NCI-H2107 (cell line): ENCODE measurements at places on chromosomes 12 and 14.

GRCh38 chr14:69741055-69741454, 25.9 kb upstream of the SRSF5 start:
- DNase-seq = no peak

DNA sequence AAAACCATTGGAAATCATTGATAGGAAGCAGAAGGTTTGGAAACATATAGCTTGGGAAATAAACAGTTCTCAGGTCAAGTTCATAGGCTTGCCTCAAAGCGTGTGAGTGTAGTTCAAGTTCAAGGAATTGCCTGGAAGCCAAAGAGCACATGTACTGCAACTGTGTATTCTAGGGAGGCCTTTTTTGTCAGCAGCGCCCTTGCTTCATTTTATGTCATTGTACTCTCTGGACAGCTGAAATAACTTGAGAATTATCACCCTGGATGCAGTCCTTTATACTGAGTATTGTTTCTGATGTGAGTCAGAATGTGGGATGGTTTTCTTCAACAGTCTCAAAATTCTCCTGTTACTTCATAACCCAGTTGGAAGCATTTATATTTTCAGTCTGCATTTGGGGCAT, 16.0 kb upstream of the EVL start:
- no peak for DNase-seq

GRCh38 chr14:67232621-67233020, 8.6 kb upstream of the PALS1 start:
- no peak for DNase-seq

GRCh38 chr14:28751467-28752058, 15.0 kb upstream of the FOXG1 start:
- peak; percentile 84 for DNase-seq

- no peak for DNase-seq
Measured at GRCh38 chr14:38536376-38537038, 280.6 kb upstream of the CLEC14A start.

DNA sequence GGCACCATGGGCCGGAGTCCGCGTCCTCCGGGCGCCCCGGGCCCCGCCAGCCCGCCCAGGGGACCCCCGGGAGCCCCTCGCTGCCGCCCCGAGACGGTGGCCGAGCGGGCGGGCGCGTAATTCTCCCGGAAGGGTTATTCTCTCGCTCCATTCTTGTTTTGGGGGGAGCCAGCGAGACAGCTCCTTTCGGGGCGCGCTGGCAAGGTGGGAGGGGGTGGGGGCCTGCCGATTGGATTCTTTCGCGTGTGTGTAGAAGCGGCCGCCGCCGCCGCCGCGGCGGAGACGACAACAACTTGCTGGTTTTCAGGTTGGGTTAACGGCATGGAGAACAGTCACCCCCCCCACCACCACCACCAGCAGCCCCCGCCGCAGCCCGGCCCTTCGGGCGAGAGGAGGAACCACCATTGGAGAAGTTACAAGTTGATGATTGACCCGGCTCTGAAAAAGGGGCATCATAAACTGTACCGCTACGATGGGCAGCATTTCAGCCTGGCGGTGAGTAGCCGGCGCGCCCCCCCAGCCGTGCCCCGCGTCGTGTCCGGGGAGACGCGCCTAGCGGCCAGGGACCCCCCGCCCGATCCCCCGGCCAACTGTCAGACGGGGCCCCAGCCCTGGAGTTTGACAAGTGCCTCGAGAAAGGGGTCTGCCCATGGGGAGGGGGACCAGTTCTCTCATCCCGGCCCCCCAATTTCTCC, 755 bp downstream of the SETD1B start:
- no peak for DNase-seq

DNA sequence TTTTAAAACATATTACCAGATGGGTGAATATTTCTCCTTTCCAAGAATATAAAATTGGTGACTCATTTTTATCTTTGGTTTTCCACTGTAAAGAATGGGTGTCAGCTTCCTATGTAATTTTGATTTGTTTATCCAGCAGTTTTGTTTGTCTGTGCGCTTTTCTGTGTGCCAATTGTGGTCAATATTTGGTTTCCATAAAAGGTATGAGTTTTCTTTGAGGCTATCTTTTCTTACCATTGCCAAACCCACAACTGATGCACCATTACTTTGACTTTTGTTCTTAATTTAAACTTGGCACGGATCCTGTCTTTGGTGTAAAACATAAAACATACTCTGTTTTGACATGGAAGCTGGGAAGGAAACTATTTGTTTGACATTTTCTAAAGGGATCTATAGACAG, 78.8 kb upstream of the NAV3 start:
- no peak for DNase-seq

DNA sequence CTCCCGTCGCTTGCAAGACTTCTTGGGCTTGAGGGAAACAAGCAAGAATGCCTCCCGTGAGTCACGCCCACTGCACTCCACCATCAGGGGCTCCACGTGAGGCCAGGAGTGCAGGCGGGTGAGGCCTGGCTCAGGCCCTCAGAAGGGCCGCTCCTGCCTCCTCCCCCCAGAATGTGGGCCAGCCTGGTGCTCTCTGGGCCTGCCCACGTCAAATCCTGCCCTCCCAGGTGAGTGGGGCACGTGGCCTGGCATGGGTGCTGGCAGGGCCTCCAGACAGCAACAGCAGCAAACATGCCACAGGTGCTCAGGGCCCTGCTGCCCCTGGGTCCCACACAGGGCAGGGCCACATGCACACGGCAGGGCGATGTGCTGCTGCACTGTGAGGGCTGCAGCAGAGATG, 30.6 kb upstream of the BTBD6 start:
- DNase-seq = no peak

DNA sequence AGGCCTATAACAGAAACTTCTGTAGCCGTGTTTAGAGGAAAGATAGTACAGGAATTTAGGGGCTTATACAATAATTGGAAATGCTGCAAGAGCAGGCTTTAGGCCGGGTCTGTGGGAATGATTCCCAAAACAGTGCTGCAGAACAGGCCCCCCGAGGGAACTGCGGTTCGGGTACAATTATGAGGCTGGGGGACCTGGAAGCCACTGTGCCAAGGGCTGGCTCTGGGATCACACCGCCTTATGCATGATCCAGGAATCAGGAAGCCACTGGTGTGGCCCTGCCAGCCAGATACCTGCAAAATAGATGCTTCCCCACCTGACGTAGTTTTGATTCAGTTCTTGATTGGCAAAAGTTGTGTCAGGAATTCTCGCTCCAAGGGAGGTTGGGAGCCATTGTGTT, 55.4 kb downstream of the CACNA1C start:
- no peak for DNase-seq

DNA sequence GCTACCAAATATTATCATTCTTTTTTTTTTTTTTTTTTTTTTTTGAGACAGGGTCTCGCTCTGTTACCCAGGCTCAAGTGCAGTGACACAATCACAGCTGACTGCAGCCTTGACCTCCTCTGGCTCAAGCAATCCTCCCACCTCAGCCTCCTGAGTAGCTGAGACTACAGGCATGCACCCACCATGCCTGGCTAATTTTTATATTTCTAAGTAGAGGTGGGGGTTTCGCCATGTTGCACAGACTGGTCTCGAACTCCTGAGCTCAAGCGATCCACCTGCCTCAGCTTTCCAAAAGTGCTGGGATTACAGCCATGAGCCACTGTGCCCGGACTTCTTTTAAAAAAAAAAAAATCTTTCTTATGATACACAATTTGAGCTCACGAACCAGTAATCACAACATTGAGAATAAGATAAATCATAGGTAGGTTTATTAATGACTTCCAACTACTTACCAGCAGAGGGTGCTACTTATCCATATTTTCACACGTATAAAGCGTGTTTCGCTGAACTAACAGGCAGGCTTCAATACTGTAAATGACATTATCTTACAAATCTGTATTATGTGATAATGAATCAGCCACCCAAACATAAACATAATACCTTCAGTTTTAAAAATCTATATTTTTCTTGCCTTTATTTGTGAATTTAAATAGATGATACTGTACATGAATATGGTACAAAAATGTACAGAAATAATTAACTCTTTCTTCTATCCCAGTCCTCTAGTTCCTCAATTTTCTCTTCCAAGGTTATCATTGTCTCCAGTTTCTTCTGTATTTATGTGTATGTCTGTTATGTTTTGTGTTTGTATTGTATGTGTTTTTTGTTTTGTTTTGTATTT, 42.5 kb upstream of the BCAT1 start:
- DNase-seq = peak; percentile 12

DNA sequence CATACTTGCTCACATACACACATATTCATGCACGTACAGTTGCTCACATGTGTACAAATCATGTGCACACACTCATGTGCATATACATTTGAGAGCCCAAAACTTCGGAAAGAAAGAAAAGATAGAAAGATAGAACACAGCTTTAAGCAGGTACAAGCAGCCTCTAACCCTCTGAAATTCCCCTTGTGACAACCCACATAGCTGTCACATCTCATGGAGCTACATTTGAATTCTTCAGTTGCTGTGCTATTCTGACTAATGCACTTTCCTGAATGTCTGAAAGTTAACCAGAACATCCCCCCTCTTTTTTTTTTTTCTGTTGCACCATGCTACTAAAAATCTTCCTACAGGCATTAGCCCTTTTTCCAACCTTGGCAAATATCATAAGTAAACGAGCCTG, 51.9 kb upstream of the KCNA5 start:
- no peak for DNase-seq

GRCh38 chr14:50718949-50719348, 50.8 kb upstream of the SAV1 start:
- DNase-seq = no peak

- no peak for DNase-seq
Measured at GRCh38 chr14:32601906-32602305, 272.8 kb downstream of the AKAP6 start.

GRCh38 chr14:102495491-102496330, 13.9 kb downstream of the ANKRD9 start:
- DNase-seq = no peak

DNA sequence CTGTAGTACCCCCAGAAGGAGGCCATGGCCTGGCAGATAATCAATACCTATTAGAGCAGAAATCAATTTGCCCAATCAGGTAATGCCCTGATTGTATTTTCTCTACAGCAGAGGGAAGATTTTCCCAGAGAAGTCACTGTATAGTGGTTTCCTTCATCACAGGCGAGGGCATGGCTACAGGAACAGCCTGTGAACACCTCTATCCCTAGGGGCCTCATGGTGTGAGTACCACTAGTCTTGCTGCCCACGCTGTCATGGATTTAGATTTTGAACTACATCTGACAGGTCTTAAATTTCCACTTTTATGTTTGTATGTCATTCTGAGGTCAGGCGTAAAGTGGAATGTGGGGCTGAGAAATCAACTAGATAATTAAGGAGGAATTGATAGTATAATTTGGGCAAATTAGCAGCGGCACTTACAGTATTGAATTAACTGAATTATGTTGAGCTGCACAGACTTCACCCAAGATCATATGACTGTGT, 42.4 kb upstream of the STXBP6 start:
- no peak for DNase-seq

DNA sequence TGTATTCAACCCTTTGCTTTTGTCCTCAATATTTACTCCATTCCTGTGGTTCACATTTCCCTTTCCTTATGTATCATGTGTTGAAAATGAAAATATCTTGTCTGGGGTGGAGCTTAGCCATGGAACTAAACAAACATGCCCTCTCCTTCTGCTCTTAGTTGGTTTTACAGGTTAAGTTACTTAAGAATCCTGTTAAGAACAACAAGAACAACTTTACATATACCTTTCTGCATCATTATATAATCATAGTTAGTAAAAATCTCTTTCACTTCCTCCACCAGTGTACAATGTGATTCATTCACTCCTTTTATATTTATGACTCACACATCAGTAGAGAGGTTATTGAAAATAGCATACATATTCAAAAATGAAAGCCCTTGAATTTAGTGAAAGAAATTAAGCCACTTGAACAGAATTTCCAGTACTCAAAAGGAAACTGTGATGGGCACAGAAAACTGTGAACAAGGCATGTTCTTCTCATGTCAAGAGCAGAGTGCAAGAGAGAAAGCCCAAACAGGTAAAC, 307.7 kb downstream of the CCDC91 start:
- DNase-seq = no peak

DNA sequence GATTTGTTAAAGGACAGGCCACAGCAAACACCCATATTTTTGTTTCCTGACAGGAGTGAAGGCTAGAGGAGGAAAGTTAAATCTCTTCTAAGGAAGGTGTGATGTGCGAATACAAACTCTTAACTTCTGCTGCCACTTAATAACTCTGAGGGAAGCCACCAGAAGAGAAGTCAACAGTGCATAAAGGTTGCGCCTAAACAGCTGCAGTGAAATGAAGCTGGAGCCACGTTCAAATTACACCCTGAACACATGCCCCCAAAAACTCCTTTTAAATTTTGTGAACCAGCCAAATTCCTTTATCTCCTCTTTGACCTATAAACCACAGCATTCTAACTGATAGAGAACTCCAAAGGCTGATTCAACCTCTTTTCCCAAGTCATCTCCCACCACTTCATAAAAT, 22.4 kb downstream of the DENND5B start:
- DNase-seq = no peak

DNA sequence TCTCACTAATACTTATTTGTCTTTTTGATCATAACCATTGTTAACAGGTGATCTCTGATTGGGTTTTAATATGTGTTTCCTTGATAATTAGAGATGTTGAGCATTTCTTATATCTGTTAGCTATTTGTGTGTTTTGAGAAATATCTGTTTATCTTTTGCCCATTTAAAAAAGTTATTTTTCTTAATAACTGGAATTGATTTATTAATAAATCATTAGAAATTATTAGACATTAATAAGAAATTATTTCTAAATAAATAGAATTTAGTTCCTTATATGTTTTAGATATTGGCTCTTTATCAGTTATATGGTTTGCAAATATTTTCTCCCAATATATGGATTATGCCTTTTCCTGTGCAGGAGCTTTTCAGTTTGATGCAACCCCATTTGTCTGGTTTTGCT, 18.7 kb downstream of the TMX1 start:
- no peak for DNase-seq

GRCh38 chr14:104424406-104425072, 155.0 kb upstream of the C14orf180 start:
- no peak for DNase-seq

GRCh38 chr12:117408161-117408791, 46.9 kb upstream of the NOS1 start:
- peak; percentile 37 for DNase-seq

GRCh38 chr14:89787525-89787924, 167.0 kb downstream of the EFCAB11 start:
- no peak for DNase-seq

- DNase-seq = no peak
Measured at GRCh38 chr12:94793191-94793595, 142.8 kb upstream of the TMCC3 start.

- no peak for DNase-seq
Measured at GRCh38 chr12:40248585-40249297, 23.9 kb downstream of the LRRK2 start.
